IMR-90 (cell line): ENCODE measurements at places on chromosomes 11 and 22. TPM values are rescaled to one million over a fixed set of nuclear protein-coding genes. Genes with fewer than 3 reads are reported as not detected.
A peak's percentile ranks its signal among the peaks of the same experiment; 100 is the strongest.

MAPK8IP1 gene
- 6.5 and 6.9 TPM in 2 replicates for total RNA-seq

ADAMTS8 gene
- total RNA-seq: under 0.01 TPM in 2 replicates

DNA sequence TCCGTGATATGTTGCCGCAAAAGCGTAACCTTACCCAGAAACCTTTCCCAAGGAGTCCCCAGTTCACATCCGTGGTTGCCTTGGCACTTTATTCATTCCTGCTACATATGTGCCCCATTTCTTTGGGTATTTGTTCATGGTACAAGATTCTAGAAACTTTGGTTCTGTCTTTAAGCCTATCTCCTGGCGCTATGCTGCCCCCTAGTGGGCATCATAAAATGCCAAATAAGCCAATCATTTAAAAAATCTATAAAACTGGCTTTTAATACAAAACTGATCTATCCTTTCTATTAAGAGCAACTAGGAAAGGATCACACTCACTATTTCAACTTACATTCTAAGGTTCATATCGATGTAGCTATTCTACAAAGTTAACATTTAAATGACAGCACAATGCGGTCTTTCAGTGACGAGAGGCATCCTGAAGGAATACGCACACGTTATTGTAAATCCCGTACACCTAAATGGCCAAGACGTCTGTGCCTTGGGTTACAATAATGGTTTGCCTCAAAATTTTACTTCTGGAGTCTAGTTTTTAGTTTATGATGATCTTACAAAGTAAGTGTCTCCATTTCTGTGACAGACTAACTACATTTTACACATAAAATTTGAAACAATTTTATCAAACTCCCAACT, 16.2 kb downstream of the PIWIL3 start:
- peaks cover 6% of the 10 kb centered on the region for H3K27me3 ChIP-seq
- H3K27ac ChIP-seq: no peak overlapping the region
- peaks cover 2% of the 10 kb centered on the region; the same call in 1 of the 2 replicates for H3K4me1 ChIP-seq
- no peak overlapping the region for H3K4me3 ChIP-seq
- peak; percentile 60 for DNase-seq
- H3K36me3 ChIP-seq: no peaks in the 10 kb centered on the region

GRCh38 chr11:1923201-1923956, 3.9 kb downstream of the TNNT3 start:
- no peak for DNase-seq
- no peaks in the 10 kb centered on the region for H3K36me3 ChIP-seq
- H3K4me3 ChIP-seq: no peak overlapping the region
- peaks cover 12% of the 10 kb centered on the region for H3K27me3 ChIP-seq
- H3K27ac ChIP-seq: no peak overlapping the region

POU2AF1 gene
- not detected in 2 replicates for total RNA-seq
